ENCODE measurements at places on chromosomes 12 and 14.

DNA sequence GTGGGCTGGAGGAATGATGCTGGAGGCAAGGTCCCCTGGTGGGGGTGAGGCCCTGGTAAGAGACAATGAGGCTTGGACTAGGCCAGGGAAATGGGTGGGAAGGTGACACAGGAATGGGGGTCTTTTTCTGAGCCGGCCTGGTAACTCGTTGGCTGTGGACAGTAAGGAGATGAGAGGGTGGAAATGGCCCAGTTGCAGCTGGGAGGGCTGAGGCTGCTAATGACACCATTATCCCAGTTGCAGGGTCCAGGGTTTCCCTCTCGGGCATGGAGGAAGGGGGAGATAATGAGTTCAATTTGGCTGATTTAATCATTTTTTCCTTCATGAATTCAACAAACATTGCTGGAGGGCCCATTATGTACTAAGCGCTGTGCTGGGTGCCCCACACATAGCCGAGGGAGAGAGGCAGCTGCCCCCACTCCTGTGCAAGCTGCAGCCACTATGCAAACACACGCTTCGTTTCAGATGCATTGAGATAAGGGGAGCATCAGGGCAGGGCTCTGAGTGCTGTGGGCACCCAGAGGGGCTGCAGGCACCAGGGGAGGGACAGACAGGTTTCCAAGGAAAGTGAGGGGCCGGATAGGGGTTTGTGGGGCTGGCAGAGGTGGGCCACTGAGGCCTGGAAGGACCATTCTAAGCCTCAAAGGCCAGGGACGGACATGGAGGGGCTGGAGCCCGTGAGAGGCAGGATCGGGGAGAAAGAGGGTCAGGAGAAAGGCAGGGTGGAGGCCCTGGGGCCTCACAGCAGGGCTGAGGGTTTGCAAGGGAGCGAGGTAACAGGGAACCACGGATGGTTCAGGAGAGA is 43.2 kb upstream of the MEG3 start:
- DNase-seq, result no peak

GRCh38 chr12:107818984-107819383 is 44.5 kb downstream of the ASCL4 start:
- DNase-seq, result no peak

DNA sequence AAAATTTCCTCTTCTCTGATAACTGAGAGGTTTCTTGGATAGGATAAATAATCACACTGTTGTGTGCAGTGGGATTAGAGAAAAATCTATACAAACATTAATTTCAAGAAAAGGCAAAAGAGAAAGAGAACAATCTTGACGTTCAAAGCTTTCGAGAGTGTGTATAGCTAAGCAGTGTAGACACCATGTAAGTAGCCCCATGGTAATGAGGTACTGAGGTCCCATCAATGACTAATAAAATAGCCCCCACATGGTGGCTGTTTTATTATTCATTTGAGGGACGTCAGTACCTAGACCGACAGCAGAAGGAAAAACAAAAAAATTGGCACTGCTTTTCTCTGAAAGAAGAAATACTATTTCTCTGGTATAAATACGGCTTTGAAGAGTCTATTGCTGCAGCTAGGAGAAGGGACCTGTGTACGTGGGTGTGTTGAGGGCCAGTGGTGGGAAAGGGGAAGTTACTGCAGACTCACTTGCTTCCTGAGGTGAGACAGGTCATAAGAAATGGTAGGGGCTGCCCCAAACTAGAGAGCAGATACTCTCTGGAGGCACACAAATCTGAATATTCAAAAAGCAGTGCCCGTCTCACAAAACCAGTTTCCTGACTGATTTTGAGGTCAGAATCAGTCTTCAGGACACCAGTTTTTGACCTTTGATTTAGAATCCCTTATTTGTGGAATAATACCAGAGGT is 339.8 kb downstream of the EMP1 start:
- DNase-seq, result no peak

GRCh38 chr12:78186670-78187069 is 356.0 kb downstream of the NAV3 start:
- DNase-seq, result no peak

DNA sequence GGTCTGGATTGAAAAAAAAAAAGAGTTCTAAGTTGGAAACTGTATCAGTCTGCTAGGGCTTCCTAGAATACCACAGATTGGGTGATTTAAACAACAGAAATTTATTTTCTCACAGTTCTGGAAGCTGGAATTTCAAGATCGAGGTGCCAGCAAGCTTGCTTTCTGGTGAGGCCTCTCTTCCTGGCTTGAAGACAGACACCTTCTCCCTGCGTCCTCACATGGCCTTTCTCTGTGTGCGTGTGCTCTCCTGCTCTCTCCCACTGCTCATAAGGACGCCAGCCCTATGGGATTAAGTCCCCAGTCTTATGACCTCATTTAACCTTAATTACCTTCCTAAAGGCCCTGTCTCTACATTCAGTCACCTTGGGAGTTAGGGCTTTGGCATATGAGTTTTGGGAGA is 215.5 kb downstream of the PIK3C2G start:
- no peak for DNase-seq

GRCh38 chr14:56975521-56975920 is 165.2 kb upstream of the OTX2 start:
- DNase-seq, result no peak

DNA sequence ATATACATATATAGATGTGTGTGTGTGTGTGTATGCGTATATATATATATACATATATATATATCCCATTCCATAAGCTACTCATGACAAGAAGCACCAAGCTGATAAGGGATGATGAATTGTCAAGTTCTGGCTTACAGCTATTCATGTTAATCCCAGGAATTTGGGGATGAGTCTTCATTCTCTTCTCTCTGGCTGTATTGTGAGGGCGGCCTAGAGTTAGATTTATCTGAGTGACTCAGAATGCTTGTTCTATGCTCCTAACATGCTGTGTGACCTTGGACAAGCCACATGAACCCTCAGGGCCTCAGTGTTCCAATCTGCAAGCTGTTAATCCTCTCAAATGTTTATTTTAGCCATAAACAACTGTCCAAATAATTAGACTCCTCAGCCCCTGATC is 749.0 kb downstream of the MED13L start:
- DNase-seq, result no peak

DNA sequence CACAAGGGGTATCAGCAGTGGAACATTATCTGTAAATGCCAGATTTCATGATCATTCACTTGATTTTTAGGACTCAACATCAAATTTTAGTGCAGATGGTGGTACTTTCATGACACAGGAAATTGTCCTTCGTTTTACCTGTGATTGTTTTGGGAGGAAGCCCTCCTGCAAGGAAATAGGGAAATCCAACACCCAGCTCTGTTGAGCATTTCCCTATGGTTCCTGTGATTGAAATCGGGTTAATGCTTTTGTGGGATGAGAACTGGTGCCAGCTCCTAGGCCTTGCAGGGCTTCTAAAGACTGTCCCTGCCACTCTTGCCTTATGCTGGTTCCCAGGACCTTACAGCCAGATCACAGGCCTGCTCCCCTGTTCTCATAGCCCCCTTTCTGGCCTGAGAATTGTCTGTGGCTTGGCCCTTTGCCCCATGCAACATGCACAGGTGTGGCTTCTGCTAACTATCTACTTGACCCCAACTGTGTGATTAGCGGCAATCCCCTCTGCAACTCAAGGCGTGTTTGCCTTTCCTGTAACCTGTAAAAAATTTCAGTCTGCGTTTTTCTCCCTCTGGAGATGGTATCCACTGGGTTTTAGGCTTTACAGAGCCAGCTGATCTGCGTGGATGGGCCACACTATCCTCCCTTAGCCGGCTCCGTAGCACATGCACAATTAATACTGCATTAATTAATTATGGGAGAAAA is 112.5 kb downstream of the ETV6 start:
- DNase-seq, result no peak

DNA sequence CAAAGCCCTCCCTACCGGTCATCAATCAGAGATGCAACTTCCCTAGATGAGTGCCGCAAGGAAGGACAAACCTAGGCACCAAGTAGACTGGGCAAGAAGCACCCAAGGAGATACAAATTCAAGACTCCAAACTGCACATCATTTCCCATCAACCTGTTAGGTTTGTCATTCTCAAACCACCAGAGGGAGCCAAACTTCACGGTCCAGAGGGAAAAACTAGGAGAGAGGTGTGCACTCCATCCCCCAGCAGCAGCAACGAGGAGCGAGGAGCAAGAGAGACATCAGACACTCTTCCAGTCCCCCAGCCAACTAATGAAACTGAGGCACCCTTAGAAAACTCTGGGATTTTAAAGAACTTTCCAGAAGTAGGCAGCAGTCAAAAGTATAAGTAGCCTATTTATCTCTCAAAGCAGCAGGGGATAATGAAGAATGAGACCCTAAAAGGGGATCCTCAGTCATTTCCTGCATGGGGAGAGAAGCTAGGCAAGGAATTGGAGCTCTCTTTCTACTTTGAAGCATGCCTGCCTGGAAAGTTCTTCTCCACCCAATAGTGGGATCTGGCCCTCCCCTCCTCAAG is 37.0 kb upstream of the NT5DC3 start:
- peak; percentile 34 for DNase-seq

DNA sequence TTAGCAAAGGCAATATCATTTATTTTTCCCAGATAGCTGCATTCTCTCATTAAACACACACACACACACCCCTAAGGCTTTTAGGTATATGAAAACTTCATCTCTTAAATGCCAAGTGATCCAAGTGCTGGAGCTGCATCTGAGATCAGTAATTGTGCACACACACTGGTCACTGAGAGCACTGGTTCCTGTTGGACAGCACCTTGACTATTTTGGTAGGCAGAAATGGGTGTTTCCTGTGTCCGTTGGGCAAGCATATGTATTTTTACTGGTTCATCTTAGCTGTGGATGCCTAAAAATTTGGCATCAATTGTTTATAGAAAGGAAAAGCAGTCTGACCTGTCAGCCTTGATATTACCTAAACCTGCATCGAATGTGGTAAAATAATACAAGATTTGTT is 182.5 kb downstream of the MSRB3 start:
- DNase-seq, result no peak

GRCh38 chr12:13499008-13499407 is 302.5 kb downstream of the EMP1 start:
- no peak for DNase-seq

- no peak for DNase-seq
Observed at GRCh38 chr12:9758119-9758518, 2.6 kb downstream of the CD69 start.

- DNase-seq, result no peak
Observed at GRCh38 chr14:99063620-99064225, 208.3 kb downstream of the BCL11B start.

DNA sequence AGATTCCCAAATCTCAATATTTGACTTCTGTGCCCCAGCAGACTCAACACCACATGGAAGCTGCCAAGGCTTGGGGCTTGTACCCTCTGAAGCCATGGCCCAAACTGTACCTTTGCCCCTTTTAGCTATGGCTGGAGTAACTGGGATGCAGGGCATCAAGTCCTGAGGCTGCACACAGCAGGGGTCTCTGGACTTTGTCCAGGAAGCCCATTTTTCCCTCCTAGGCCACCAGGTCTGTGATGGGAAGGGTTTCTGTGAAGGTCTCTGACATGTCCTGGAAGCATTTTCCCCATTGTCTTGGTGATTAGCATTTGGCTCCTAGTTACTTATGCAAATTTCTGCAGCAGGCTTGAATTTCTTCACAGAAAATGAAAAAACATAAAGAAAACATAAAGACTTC is 762.3 kb downstream of the GALC start:
- no peak for DNase-seq

DNA sequence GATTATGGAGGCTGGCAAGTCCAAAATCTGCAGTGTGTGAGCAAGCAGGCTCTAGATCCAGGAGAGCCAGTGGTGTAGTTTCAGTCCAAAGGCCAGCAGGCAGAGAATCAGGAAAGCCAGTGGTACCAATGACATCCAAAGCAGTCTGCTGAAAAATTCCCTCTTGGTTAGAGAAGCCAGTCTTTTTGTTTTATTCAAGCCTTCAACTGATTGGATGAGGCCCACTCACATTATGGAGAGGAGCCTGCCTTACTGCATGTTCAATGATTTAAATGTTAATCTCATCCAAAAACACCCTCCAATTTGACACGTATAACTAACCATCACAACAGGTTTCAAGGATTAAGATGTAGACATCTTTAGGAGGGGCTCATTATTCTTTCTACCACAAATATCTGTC is 49.5 kb upstream of the ZDHHC17 start:
- no peak for DNase-seq

DNA sequence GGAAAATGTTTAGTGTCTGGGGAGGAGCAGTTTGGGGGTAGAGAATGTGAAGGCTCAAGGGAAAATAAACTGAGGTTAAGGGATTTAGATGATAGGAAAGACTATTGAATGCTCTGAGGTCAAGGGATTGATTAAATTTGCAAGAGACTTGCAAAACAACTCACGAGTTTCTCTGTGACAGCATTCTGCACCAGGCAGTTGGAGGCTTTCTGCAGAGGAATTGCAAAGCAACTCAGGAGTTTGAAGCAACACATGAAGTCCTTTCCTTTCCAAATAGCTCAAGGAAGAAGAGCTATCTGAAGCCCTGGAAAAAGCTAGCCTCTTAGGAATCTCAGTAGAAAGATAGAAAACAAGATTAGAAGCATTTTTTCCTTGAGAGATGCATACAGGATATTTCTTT is 23.9 kb downstream of the SLC7A8 start:
- DNase-seq, result no peak

GRCh38 chr12:31647086-31647491 is 12.4 kb upstream of the ETFBKMT start:
- no peak for DNase-seq

- no peak for DNase-seq
Observed at GRCh38 chr14:68368850-68369249, 424.0 kb downstream of the ZFP36L1 start.

- no peak for DNase-seq
Observed at GRCh38 chr12:111557271-111558106, 41.6 kb downstream of the ATXN2 start.

GRCh38 chr14:59333668-59334067 is 131.5 kb downstream of the GPR135 start:
- DNase-seq, result no peak

GRCh38 chr14:47261350-47261749 is 414.1 kb downstream of the MDGA2 start:
- no peak for DNase-seq

GRCh38 chr14:32073537-32074189 is 3.4 kb upstream of the ARHGAP5 start:
- DNase-seq, result no peak

DNA sequence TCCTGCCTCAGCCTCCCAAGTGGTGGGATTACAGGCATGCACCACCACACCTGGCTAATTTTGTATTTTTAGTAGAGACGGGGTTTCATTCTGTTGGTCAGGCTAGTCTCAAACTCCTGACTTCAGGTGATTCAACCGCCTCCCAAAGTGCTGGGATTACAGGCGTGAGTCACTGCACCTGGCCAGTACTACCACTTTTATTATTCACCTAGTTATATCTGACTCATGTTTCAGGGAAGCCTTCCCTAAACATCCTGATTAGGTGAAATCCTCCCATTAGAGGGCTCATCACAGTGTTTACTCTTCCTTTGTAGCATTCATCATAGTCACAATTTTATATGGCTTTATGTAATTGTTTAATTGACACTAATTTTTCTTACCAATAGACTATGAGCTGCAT is 295.3 kb upstream of the SOX5 start:
- DNase-seq, result no peak

GRCh38 chr12:1857086-1857485 is 36.7 kb downstream of the LRTM2 start:
- DNase-seq, result no peak

- DNase-seq, result no peak
Observed at GRCh38 chr12:49748800-49749199, 7.4 kb downstream of the TMBIM6 start.

GRCh38 chr12:19048943-19049342 is 80.6 kb upstream of the PLEKHA5 start:
- DNase-seq, result no peak

All from 8988T (cell line).